ENCODE measurements at places on chromosomes 6 and 20.

DNA sequence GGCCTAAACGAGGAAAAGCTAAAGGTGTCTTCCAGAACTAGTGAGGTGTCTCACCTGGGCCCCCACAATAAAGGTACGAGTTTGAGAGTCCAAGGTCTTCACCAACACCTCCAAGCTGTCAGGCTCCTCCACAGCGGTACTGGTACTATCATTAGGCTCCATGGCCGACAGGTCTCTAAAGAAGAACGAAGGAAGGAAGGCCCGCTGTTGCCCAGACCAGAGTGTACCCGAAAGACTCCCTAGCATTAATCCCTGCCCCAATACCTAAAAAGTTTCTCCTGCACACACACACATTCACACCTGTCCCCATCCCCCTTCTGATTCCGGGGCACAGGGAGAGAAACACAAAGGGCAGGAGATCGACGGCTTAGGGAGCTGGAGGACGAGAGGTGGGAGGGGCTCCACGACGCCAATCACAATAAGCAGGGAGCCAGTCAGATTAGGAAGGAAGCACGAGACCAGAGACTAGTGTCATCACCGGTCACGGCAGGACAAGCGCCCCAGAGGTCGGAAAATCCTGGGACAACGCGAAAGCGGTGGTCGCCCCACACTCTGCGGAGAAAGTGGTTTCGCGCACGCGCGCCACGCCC lies 764 bp downstream of the BAG6 start:
- no peak for DNase-seq

DNA sequence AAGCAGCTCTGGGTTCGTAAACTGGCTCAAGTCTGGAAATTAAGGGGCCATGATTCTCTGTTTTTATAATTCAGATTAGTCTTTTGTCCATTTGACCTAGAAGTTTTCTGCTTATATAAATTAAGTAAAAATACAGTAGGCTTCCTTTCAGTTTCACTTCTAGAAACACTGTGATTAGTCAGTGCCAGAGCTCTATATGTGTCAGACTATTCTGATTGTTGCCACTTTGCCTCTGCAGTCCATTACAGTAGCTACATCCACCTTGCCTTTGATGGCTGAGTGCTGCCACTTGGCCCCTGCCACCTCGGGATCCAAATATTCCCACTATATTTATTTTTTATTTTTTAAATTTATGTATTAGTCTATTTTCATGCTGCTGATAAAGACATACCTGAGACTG lies 7.9 kb downstream of the ZC2HC1B start:
- no peak for DNase-seq

GRCh38 chr20:45967551-45968080 lies 4.4 kb downstream of the ZNF335 start:
- no peak for DNase-seq

- DNase-seq: no peak
Observed at GRCh38 chr6:157725836-157726235, 97.2 kb upstream of the SNX9 start.

GRCh38 chr20:8212286-8212685 lies 80.2 kb downstream of the PLCB1 start:
- DNase-seq: no peak

DNA sequence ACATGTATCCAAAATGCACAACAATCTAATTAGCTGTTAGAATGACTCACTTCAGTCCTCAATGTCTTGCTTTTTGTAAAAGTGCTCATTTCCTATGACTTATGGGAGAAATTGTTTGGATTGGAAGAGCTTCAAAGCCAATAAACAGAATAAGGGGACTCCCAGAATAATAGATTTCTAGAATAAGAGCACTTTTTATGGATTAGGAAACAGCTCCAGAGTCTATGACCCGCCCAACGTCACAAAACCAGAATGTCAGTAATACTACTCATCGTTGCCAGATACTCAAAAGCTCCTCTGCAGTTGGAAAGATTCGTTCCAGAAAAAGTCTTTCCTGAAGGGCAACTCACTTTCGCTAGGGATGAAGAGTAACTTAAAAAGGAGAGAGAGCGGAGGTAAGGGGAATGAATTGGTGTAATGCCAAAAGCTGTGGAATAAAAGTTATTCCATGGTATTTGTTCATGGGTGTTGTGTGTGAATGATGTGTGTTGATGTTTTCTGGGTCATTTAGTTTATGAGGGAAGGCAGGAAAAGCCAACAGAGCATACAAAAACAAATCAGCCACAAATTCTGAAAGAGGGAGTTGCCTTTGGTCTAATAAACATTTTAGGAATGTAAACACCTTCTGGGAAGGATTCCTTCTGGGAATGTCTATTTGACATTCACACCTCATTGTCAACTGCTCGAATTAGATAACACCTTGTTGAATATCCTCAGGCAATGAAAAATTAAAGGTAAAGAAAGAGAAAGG lies 64.6 kb downstream of the SYNE1 start:
- DNase-seq: no peak

Measured in activated T-helper 1 cell treated with anti-CD3 and anti-CD28 coated beads, Interleukin-2, amount 50 U/mL, for 16 hours (primary cell).